ENCODE measurements at places on chromosomes 16 and 17.

GRCh38 chr16:29791845-29792807 lies 1.6 kb downstream of the KIF22 start:
- no peak for DNase-seq

GRCh38 chr16:80107900-80108299 lies 432.9 kb upstream of the DYNLRB2 start:
- no peak for DNase-seq

DNA sequence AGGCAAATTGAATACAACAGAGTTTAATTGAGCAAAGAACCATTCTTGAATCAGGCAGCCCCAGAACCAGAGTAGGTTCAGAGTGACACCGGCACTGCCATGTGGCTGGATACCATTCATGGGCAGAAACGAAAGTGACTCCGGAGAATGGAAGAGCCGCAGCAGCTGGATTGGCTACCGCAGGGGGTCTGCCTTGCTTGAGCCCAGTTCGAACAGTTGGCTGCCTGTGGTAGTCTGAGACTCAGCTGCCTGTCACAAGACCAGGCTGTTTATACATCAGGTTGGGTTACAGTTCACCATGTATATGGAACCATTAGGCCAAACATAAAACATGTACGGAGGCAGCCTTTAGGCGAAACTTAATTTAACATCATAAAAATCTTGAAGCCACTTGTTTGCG lies 205.2 kb upstream of the CHMP6 start:
- no peak for DNase-seq

DNA sequence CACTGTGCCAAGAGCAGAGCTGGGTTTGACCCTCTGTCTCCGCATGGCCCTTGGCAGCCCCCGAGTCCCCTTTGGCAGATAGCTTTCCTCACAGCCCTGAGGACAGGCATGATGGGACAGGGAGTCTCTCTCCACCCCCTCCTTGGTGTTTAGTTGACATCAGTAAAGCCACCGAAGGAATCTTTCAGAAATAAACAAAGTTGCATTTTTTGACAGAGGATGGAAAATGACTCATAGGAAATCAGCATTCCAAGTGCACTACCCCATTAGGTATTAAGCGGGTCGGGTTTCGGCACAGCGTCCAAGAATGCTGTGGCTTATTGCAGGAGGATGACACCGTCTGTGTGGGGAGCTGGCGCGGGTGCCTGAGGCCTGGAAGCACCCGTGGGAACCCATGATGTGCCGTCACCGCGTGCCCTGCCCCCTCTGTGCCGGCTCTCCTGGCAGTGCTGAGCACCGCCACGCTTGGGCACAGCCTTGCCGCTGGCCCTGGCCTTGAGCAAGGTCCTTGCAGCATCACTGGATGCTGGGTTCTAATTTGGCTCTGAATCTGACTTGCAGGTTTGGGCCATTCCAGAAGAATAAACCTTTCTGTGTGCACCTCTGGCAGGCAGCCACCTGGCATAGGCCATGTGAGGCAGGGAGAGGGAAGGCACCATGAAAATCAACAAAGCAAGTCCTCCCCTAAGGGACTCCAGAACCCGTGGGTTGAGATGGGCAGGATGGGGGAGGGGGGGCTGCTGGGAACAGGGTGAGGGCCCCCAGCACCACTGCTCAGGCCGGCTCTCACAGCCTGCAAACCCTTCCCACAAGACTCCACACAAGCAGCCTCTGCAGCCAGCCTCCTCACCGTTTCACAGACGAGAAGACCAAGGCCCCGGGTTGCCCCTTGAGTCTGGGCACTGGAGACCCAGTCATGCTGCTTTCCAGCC lies 50.5 kb upstream of the ZNF469 start:
- DNase-seq, result no peak
